ENCODE measurements at places on chromosomes 6 and 20. TPM values are rescaled to one million over a fixed set of nuclear protein-coding genes. Genes with fewer than 3 reads are reported as not detected.

GRCh38 chr6:4809999-4810918 is 34.1 kb downstream of the CDYL start:
- H3K27me3 ChIP-seq, result no peaks in the 10 kb centered on the region
- H3K4me1 ChIP-seq, result peaks cover 6% of the 10 kb centered on the region
- H3K36me3 ChIP-seq, result no peaks in the 10 kb centered on the region
- DNase-seq, result no peak
- H3K4me3 ChIP-seq, result no peak overlapping the region

DNA sequence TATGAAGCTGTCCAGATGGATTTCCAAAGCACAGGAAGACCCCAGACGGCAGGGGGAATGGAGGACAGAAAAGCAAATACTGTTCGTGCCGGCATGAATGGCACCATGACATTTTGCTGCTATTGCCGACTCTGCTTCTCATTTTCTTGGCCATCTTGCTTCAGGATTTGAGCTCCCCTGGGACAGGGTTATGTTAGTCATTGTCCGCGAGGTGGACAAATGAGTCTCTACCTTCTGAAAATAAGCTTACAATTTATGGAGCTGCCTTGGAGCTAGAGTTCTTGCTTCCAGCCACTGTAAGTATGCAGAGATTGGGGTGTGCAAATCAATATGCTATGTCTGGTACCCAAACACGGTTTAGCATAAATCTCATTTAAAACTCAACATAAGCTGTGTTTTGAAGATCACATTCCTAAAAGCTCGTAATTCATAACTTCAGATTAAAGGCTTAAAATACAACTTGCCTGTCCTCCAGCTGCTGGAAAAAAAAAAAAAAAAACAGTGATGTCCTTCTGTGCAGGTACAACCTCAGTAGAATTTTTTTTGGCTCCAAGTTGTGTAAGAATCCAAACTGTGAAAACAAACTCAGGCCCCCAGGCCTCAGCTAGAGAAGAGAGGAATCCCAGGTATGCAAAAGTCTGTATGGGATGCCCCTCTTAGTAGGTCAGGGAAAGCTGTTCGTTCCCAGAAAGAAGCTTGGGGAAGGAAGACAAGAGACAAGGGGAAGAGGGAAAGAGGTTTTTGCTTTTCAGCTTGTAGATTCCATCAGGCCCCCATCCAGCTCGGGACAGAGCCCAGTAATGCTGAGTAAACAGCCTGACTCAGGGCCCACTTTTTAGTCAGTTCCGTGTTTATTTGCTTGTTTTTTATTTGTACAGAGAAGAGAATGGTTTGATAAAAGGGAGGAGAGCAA is 184.2 kb upstream of the FOXA2 start:
- no peak overlapping the region for H3K27ac ChIP-seq
- H3K27me3 ChIP-seq, result no peaks in the 10 kb centered on the region
- no peak for DNase-seq
- no peaks in the 10 kb centered on the region for H3K36me3 ChIP-seq
- no peak overlapping the region for H3K4me3 ChIP-seq
- peaks cover 8% of the 10 kb centered on the region for H3K4me1 ChIP-seq

- no peaks in the 10 kb centered on the region for H3K36me3 ChIP-seq
- peaks cover 7% of the 10 kb centered on the region for H3K4me1 ChIP-seq
- H3K27ac ChIP-seq, result no peak overlapping the region
Observed at GRCh38 chr6:113457198-113457597, 399.9 kb upstream of the MARCKS start.

The GABRR2 gene
- 2.8 TPM for total RNA-seq
